Activated CD8-positive, alpha-beta T cell treated with anti-CD3 and anti-CD28 coated beads, Interleukin-2, amount 10 ng/mL, durations not matched to agents 7 days and 5 days (primary cell): ENCODE measurements at places on chromosomes 7 and 10. TPM values are rescaled to one million over a fixed set of nuclear protein-coding genes. Genes with fewer than 3 reads are reported as not detected.

Gene HMX2
- not detected for total RNA-seq

Gene FAM25A
- not detected for total RNA-seq

Gene IL15RA
- 18.1 TPM for total RNA-seq

Gene ACTR1A
- total RNA-seq, result 72.7 TPM

Gene SNX10
- 39.2 TPM for total RNA-seq

Gene CALML5
- not detected for total RNA-seq

Gene TFR2
- total RNA-seq, result 14.5 TPM

Gene POMZP3
- total RNA-seq, result 16.5 TPM

Gene ARMC3
- not detected for total RNA-seq

Gene STEAP1B
- not detected for total RNA-seq

Gene EGFR
- total RNA-seq, result not detected

Gene TAS2R3
- 0.50 TPM for total RNA-seq

Gene TUBAL3
- total RNA-seq, result not detected

Gene LRRC61
- 21.4 TPM for total RNA-seq

Gene NPC1L1
- total RNA-seq, result not detected

Gene UFSP1
- 2.0 TPM for total RNA-seq

Gene ASB10
- total RNA-seq, result not detected

Gene TMEM248
- 91.4 TPM for total RNA-seq

Gene ADAM12
- total RNA-seq, result 0.60 TPM

Gene PKD2L1
- total RNA-seq, result 0.10 TPM

Gene ARHGEF5
- 10.0 TPM for total RNA-seq

Gene TET1
- 3.3 TPM for total RNA-seq

Gene TMEM270
- not detected for total RNA-seq

Gene CLEC2L
- total RNA-seq, result not detected

Gene CCZ1B
- 69.8 TPM for total RNA-seq

Gene MACROH2A2
- total RNA-seq, result 6.2 TPM

Gene HOXA7
- not detected for total RNA-seq

Gene CUZD1
- total RNA-seq, result 3.1 TPM

Gene RAMP3
- total RNA-seq, result not detected

Gene LGI1
- not detected for total RNA-seq

Gene ITPRID1
- total RNA-seq, result not detected

Gene VENTX
- not detected for total RNA-seq

Gene BNIP3
- total RNA-seq, result 61.5 TPM

Gene ATOH7
- total RNA-seq, result not detected

Gene NME8
- total RNA-seq, result not detected

Gene NUP42
- 38.2 TPM for total RNA-seq

Gene TBXAS1
- 1.6 TPM for total RNA-seq

Gene FLNC
- not detected for total RNA-seq

Gene BICC1
- total RNA-seq, result not detected

Gene CFTR
- not detected for total RNA-seq

Gene LIPM
- not detected for total RNA-seq

Gene ACADSB
- 15.4 TPM for total RNA-seq
